ENCODE measurements at places on chromosomes 1 and 21.
A peak's percentile ranks its signal among the peaks of the same experiment; 100 is the strongest.

DNA sequence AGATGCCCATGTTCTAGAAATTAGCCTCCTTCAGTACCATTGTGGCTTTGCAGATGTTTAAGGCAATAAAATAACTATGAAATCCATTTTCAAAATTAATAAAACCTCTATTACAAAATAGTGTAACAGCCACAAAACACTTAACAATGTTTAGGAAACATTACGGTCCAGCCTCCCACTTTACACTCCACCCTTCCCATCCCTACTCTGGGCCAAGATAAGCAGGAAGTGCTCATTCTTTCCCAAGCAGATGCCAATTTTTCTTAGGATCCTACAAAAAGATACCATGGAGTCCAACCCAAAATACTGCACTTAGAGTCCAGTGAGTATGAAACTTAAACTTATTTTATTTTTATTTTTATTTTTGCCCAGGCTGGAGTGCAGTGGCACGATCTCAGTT is 150.8 kb downstream of the NR5A2 start:
- peak; percentile 92 for DNase-seq

GRCh38 chr1:192951691-192952460 is 107.3 kb downstream of the UCHL5 start:
- DNase-seq = no peak

DNA sequence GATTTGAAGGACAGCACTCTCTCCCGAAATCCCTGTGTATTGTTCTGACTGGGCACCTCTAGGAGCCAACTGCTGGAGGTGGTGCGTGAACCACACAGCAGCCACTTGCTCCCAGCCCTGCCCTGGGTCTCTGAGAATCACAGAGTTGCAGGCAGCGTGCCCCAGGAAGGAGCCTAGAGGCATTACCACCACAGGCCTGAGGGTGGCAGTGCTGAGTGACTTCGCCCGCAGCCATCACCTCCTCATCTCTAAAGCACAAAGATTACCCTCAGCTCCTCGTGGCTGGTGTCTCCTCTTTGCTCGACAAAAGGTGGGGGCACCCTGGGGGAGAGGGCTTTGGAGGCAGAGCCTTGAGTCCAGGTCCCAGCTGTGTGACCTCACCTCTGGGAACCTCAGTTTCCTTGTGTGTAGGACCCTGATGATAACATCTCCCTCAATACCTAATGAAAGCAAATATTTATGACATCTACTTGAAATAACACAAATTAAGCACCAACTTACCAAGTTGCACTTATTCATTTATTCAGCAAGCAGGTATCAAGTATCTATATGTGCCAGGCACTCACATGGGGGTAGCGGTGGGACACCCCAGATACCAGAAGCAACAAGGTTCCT is 86.3 kb downstream of the VWA5B1 start:
- DNase-seq = peak; percentile 33

DNA sequence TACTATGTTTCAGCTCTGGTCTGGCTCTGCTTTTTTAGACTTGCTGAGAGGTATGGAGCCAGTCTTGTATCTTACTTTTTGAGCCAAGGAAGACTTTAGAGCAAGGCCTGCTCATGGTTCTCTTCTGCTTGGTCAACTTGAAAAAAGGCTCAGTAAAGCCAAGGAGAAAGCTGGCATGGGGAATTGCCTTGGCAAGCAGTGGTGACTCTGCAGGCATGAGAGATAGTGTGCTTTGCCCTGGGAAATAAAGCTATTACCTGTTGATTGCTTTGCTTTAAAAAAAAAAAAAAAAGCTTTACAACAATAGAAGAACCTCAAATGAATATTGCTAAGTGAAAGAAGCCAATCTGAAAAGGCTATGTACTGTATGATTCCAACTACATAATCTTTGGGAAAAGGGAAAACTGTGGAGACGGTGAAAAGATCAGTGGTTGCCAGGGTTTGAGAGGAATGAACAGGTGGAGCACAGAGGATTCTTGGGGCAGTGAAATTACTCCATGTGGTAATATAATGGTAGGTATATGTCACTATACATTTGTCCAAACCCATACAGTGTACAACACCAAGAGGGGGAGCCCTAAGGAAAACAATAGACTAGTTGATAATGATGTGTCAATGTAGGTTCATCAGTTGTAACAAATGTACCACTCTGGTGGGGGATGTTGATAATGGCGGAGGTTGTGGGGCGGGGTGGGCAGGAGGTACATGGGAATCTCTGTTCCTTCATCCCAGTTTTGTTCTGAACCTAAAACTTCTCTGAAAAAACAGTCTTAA is 87.6 kb downstream of the HMCN1 start:
- no peak for DNase-seq

DNA sequence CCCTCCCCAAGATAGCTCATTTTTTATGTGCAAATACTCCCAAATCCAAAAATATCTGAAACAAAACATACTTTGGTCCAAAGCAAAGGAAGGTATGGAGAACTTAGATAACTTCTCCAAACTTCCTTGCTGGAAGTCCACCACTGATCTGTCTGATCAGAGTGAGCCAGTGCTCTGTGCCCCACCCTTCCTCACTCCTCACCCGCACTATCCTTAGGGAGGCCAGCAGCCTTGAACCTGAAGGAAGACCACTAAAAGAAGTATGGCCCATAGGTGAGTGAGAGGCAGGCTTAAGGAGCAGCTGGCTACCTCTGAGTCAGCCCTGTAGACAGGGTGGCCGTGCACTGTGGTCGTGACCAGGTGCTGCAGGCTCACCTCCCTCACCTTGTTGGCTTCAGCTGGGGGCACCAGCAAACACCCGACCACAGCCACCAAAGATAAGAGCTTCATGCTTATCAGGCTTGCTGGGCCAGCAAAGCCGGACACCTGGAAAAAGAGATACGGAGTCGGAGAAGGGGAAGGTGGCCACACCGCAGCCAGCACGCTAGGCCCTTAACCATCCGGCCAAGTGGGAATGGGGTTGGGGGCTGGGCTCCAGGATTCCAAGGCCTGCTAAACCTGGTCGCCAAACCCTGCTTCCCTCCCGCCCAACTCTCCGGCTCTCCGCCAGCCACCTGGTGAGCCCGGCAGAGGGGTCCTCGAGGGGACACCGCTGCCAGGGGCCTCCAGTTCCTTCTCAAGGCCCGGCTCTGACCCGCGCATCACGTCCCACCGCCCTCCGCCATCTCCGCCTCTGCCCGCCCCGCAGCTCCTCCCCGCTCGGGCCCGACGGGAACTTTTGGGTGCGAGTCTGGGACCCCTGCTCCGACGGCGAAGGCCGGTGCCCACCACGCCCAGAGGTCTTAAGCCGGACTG is 543 bp downstream of the TMEM9 start:
- DNase-seq = no peak

- no peak for DNase-seq
These were observed 381.0 kb downstream of the HHAT start for GRCh38 chr1:210709701-210710100.

GRCh38 chr1:54812801-54813484 is 11.8 kb upstream of the TTC22 start:
- DNase-seq = no peak

DNA sequence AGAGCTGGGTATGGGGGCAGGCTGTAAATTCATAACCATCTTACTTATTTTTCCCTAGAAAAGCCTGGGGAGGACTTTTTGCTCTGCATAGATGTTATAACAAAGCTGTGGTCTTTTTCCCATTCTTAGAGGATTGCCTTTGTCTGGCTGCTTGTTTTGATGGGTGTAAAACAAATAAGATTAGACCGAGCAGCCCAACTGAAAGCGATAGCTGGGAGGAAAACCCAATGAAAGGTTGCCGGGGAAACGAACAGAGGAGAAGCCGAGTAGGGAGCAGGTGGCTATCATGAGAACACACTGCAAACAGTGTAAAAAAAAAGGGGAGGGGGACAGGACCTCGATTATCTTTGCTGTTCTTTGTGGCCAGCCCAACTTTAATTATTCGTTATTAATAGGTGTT is 1.9 kb downstream of the ELAVL4 start:
- DNase-seq = no peak

- peak; percentile 20 for DNase-seq
These were observed 64.7 kb downstream of the SCCPDH start for GRCh38 chr1:246788895-246789338.

DNA sequence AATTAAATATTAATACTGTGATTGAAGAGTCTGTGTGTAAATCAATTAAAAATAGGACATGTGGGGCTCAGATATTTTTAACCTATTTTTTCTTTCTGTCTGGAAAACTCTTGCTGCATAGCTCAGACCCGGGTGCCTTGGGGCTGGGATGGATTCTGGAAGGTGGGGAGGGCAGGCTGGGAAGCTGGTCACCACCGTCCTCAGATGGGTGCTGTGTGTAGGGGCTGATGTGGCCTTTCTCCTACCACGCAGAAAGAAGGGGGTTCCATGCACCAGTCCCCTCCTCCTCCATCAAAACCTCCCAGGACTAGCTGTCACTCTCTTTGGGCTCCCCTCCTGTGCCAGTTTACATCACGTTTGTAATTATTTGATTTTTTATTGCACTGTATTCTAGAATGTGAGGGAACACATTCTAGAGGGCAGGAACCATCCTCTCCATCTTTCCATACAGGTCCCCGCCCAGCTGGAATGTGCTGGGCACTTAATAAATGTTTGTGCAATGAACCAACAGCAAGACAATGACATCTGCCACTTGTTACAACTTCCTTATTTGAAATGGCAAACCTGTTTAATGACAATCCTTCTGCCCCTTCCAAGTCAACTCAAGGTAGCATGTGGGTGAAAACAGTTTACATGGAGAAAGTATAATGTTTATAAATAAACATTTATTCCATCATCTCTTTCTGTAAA is 104.3 kb downstream of the EDEM3 start:
- no peak for DNase-seq

DNA sequence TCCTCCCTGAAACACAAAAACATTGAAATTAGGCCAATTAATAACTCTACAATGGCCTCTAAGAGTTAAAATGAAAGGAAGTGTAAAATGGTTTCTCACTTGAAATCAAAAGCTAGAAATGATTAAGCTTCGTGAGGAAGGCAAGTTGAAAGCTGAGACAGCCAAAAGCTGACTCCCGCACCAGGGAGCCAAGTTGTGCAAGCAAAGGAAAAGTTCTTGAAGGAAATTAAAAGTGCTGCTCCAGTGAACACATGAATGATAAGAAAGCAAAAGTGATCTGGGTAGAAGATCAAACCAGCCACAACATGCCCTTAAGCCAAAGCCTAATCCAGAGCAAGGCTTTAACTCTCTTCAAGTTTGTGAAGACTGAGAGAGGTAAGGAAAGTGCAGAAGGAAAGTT is 22.8 kb downstream of the CYYR1 start:
- DNase-seq = no peak

GRCh38 chr1:117388328-117388727 is 21.1 kb downstream of the MAN1A2 start:
- DNase-seq = no peak

DNA sequence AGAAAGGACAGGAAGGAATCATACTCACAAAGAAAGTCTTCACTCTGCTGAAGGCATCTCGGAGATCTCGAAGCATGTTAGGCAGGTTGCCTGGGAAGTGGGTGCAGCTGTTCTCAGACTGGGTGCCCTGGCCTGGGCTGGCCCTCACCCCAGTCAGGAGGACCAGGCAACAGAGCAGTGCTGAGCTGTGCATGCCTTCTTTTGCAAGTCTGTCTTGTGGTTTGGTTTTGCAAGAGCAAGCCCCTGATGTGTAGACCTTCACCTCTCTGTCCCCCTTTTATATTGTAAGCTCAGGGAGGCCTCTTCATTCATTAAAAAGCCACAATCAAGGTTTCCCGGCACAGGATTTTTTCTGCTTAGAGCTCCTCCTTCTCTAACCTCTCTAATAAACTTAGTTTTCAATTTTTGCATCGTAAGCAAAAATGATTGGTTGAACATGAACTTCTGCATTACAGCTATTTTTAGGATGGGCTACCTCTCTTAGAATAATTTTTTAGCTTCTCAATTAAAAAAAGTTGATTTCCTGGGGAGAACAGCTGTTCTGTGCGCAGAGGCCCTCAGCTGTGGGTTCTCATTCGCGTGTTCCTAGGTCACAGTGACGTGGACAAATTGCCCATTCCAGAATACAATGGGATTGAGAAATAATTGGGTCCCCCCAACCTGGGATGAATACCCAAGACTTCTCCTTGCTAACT is at the start of gene IL10:
Gene IL10, minus strand, starts transcription at position 252 of the 695 bp plus-strand sequence. Its CDS starts 59 bp downstream, at position 193.
- no peak for DNase-seq

DNA sequence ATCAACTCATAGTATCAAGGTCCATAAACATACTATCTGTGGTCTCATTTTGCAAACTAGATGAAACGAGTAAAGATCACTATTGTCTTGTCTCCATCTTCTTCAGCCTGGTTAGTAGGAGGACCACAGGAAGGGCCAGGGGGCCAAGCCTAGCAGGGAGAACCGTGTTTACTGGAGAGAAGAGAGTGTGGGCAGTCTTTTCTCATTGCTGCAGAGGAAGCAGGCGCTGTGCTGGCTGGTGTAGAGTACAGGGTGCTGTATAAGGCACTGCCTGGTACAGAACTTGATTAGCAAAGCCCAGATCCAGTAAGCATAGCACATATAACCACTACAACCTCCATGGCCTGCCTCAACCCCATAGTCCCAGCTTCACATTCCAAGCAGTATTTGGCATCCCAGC is 10.0 kb upstream of the B4GALT3 start:
- no peak for DNase-seq

GRCh38 chr1:234515411-234515810 is 36.4 kb upstream of the TARBP1 start:
- no peak for DNase-seq

DNA sequence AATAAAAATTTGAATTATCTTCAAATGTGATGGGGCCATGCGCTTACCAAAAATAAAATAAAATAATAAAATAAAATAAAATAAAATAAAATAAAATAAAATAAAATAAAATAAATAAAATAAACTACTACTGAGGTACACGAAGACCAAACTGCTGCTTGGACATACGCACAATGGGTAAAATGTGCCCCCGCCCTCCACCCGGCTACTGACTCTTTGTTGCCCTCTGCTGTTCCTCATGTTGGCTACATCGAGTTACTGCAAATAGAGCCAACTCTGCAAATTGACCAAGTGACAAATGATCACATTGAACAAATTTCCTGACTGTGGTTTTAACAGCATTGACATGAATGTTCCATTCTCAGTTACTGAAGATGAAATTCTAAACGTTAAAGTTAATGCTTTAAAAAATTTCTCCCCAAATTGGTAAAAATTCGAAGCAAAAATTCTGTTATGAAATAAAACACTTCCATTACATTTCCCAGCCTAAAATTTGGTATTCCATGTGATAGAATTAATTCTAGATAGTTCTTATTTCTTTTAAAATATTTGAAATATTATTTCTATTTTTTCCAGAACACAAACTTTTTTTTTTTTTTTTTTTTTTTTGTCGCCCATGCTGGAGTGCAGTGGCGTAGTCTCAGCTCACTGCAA is 18.8 kb upstream of the MAP1LC3C start:
- peak; percentile 65 for DNase-seq

GRCh38 chr1:78333502-78333901 is 157.3 kb upstream of the PTGFR start:
- peak; percentile 43 for DNase-seq

DNA sequence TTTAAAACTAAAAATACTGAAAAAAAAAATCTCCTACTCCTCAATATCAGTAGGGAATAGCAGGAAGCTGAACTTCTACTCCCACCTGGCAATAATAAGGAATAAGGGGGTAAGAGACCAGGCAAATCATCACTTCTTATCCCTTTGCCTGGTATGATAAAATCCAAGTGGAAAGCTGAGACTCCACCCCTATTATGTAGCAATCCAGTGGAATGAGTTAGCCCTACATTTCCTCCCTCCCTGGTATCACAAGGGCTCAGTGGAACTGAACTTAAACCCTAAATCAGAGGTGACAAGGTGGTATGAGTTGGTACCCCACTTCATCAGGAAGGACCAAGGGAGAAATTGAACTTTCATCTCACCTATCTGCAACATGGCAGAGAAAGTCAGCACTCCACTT is 25.7 kb downstream of the TRIM33 start:
- DNase-seq = no peak

- no peak for DNase-seq
These were observed 32.3 kb downstream of the SHISAL2A start for GRCh38 chr1:52665006-52665941.

GRCh38 chr1:78003070-78003746 is 1.5 kb upstream of the DNAJB4 start:
- no peak for DNase-seq
